ENCODE measurements at places on chromosomes 4 and X.

DNA sequence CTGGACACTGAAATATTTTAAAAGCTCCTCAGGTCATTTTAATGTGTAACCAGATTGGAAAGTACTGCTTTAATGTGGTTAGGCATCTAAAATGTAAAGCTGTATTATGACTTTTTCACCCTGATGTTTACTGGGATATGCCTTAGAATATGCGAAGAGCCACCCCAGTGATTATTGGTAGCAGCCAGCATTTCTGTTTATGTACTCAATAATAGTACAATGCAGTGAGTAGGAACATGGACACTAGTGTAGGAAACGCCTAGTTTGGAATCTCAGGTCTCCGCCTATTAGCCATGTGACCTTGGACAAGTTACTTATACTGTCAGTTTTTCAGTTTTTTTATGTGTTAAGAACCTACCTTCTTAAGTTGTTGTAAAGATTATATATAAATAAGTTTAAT is 446.0 kb upstream of the PITX2 start:
- no peak for DNase-seq

DNA sequence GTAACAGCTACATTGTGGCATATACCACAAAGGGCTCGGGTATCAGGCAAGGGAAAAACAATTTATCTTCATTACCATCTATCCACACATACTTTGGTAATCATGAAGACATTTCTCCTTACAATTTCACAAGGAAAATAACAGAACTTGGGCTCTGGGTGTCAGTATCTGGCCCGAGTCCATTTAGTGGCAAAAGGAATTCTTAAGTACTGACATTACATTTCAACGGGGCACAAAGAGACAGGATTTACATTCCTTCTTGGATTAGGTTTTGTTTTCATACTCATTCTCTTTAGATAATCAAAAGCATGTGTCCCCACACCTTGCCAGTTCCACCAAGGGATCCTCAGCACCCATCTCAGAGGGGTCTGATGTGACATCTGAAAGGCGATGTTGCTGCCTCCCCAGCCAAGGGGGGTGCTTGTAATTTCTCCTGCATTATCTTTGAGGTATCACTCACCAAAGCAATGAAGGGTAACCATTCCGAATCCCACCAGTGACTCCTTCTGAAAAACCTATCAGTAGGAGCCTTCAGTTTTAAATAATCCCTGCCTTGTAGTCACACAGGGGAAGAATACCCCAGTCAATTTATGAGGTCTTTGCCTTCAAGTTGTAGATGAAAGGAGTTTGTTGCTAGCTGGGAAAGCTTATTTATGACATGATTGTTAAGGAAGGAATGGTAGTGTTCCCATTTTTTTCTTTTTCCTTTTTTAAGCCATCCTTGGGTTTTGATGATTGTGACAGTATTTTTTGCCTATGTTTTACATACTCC is 118.6 kb downstream of the PALLD start:
- no peak for DNase-seq

GRCh38 chr4:152089584-152089983 is 328.8 kb upstream of the GATB start:
- no peak for DNase-seq

- no peak for DNase-seq
Measured at GRCh38 chr4:40227284-40227683, 30.5 kb downstream of the RHOH start.

- no peak for DNase-seq
Measured at GRCh38 chr4:31998807-31999206, 1278.6 kb downstream of the PCDH7 start.
